IMR-90 (cell line): ENCODE measurements at places on chromosomes 4 and X. TPM values are rescaled to one million over a fixed set of nuclear protein-coding genes. Genes with fewer than 3 reads are reported as not detected.

CCKAR gene
- total RNA-seq: not detected in 2 replicates

NKX3-2 gene
- under 0.01 TPM in 1 of 2 replicates, not detected in the other for total RNA-seq

RADX gene
- total RNA-seq: 1.6 and 2.2 TPM in 2 replicates

FGFBP2 gene
- not detected in 2 replicates for total RNA-seq
